Forelimb muscle (tissue), 1 donor: ENCODE measurements at places on chromosomes 13 and 19. TPM values are rescaled to one million over a fixed set of nuclear protein-coding genes. Genes with fewer than 3 reads are reported as not detected.

DNA sequence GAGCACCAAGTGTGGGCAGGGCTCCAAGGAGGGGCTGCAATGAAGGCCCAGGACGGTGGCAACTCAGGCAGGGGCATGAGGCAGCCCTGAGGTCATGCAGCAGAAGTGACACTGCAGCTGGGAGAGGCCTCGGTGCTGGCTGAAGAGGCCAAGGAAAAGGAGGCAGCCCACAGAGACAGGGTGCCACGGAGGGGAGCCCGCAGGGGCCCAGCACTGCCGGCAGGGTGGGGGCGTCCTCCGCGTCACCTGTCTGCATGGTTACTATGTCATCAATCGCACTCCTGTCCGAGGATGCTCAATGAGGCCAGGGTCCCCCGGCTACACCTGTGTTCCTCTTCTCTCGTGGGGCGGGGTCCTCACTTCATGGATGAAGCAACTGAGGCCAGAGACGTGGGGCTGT is 123.1 kb downstream of the TUBA3C start:
- DNase-seq: no peak

GRCh38 chr19:49213791-49214190 is 56.2 kb downstream of the TRPM4 start:
- no peak for DNase-seq

DNA sequence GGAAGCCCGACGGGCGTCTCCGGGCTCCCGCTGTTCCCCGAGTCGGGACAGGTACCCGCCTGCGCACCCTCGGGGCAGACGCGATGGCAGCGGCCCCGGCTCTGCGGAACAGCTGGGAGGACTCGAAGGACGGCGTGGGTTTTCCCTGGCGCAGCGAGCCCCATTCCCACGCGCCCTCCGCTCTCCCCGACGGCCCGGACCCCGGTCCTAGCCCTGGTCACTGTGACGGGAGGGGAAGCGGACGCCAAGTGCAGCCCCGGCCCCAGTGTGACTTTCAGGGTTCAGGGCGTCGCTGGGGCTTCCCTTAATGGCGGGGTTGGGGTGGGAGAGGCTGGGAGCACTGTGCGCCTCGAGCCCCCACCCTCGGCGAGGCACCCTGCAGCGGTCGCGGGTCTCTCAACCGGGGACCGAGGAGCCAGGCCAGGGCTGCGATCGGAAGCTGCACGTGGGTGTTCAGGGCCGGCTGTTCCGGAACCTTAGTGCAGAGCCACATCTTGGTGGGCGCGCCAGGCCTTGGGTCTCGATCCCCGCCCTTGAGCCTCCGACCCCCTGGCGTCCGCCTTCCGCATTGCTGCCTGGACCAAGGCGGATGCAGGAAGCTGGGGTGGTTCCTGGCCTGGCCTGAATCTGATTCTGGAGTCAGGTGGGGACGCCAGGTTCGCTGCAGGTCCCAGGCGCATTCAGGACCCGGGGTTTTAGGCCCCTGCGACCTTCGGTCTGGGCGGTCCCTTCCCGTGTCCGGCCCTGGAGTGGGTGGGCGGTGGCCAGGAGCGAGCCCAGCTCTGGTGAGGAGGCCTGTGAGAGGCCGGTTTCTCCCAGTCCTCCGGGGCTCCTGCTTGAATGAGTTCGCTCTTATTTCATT is 3.5 kb downstream of the LGALS7B start:
- no peak for DNase-seq

DNA sequence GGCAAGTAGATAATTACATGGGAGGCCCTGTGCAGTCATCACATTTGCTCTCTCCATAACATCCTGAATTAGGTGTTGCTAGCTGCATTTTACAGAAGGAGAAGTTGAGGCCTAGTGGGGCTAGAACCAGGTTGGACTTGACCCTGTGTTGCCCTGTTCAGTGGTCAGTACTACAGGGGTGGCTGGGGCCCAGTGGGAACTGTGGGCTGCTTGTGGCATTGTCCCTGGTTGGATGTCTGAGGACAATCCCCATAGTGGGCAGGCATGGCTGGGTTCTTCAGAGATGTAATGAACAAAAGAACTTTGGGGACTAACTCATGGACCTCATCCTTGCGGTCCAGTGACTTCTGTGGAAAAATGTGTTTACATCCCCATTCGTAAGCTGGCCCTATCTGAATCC is 38.9 kb downstream of the MTUS2 start:
- no peak for DNase-seq

DNA sequence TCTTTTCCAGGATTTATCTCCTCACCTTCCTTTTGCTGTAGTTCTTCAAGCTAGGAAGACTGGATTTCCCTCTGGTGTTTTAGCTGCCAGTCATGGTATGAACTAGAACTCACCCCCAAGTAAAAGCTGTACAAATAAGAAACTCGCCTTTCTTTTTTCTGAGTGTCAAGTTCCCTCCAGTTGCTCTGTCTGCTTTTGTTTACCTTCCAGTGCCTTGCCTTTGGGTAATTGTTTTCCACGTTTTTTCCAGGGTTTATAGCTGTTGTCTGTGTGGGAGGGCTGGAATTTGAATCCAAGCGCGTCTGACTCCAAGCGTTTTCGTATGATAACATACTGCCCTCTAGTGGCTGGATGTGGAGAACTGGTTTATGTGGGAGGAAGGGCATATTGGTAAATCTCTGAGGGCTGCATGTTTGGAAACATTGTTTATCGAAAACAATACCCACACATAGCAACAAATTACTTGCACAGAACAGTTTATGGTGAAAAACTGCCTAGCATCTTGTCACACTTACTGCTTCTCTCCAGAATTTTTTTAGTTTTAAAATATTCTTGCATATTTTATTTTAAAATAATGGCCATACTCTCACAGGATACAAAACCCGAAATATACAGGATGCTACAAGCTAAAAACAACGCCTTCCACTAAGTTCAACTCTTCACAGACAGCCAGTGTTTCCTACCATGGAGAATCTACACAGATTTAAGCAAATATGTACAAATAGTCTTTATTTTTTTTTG is 19.2 kb downstream of the RCN3 start:
- peak; percentile 92 for DNase-seq

GRCh38 chr13:107291875-107292274 is 723.9 kb upstream of the ARGLU1 start:
- DNase-seq: no peak

IGFL4 gene
- polyA plus RNA-seq: 5.1 TPM

KIR3DL2 gene
- polyA plus RNA-seq: not detected

HSPB6 gene
- 853 TPM for polyA plus RNA-seq

MARCHF2 gene
- 14.9 TPM for polyA plus RNA-seq

NXNL1 gene
- polyA plus RNA-seq: not detected

PTOV1 gene
- polyA plus RNA-seq: 195 TPM
